ENCODE measurements at places on chromosomes 7 and 10. TPM values are rescaled to one million over a fixed set of nuclear protein-coding genes. Genes with fewer than 3 reads are reported as not detected.

LOXL4 gene
- 7.8 TPM for total RNA-seq

- H3K27me3 ChIP-seq, result no peaks in the 10 kb centered on the region
- H3K36me3 ChIP-seq, result no peaks in the 10 kb centered on the region
- DNase-seq, result peak; percentile 75
- peak within 1 kb of the TSS; percentile 89 for H3K4me3 ChIP-seq
Measured at GRCh38 chr7:44490351-44491200, at the start of gene NUDCD3. NUDCD3 (minus strand) TSS chr7:44490658; CDS start chr7:44490600, 58 bp downstream.

- no peaks in the 10 kb centered on the region for H3K27me3 ChIP-seq
- no peaks in the 10 kb centered on the region for H3K36me3 ChIP-seq
- DNase-seq, result no peak
- H3K4me1 ChIP-seq, result 0 out of 2 replicates have a peak, but pooled peaks cover 5% of the 10 kb centered on the region
Measured at GRCh38 chr7:144388950-144389349, 14.5 kb downstream of the NOBOX start.

DNA sequence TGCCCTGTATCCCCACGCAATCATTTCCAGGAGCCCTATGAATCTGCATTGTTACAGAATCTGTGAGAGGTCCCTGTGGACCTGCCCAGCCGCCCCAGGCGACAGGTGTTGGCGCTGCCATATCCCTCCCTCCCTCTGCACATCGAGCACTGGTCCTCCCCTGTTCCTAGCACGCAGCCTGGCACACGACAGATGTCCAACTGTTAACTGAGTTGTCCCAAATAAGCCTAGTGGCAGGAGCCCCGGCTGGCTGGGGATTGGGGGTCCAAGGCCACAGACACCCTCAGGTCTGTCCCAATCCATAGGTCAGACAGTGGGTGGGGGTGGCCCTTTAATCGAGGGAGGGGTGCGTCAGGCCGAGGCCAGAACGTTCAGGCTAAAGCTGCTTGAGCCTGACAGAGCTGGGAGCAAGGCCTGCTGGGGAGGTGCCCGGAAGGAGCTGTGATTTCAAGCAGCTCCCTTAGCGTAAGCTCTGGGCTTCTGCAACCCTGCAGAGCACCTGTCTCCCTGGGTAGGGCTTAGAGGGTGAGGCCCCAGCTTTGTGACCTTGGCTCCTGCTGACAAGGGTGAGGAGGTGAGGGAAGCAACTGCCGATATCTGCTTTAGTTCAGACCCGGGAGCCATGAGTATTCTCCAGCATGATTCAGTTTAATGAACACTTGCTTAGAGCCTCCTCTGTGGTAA lies 40.1 kb downstream of the ADRA2A start:
- no peaks in the 10 kb centered on the region for H3K36me3 ChIP-seq
- H3K27ac ChIP-seq, result no peak overlapping the region
- H3K4me1 ChIP-seq, result no peaks in the 10 kb centered on the region
- H3K27me3 ChIP-seq, result no peaks in the 10 kb centered on the region

TBX20 gene
- 1.1 TPM for total RNA-seq

FAM20C gene
- 87.9 TPM for total RNA-seq

GRCh38 chr7:55532150-55532917 lies 40.0 kb downstream of the VOPP1 start:
- H3K4me3 ChIP-seq, result no peak overlapping the region
- H3K4me1 ChIP-seq, result peaks cover 40% of the 10 kb centered on the region
- H3K27me3 ChIP-seq, result no peaks in the 10 kb centered on the region

HMX2 gene
- not detected for total RNA-seq

- no peaks in the 10 kb centered on the region for H3K4me1 ChIP-seq
- H3K4me3 ChIP-seq, result no peak overlapping the region
- no peak for DNase-seq
- H3K27me3 ChIP-seq, result no peaks in the 10 kb centered on the region
- H3K36me3 ChIP-seq, result no peaks in the 10 kb centered on the region
Measured at GRCh38 chr10:30970760-30971460, 60.8 kb downstream of the ZNF438 start.

GRCh38 chr10:58444321-58444720 lies 59.1 kb downstream of the TFAM start:
- H3K27me3 ChIP-seq, result 0 out of 2 replicates have a peak, but pooled peaks cover 4% of the 10 kb centered on the region
- H3K4me3 ChIP-seq, result no peak overlapping the region
- H3K27ac ChIP-seq, result no peak overlapping the region
- H3K4me1 ChIP-seq, result peaks cover 10% of the 10 kb centered on the region

- no peak for DNase-seq
- H3K27ac ChIP-seq, result no peak overlapping the region
- no peaks in the 10 kb centered on the region for H3K36me3 ChIP-seq
- H3K4me3 ChIP-seq, result no peak overlapping the region
- H3K27me3 ChIP-seq, result no peaks in the 10 kb centered on the region
Measured at GRCh38 chr10:57818522-57818921, 449.2 kb downstream of the IPMK start.
